ENCODE measurements at places on chromosomes 3 and 15.

DNA sequence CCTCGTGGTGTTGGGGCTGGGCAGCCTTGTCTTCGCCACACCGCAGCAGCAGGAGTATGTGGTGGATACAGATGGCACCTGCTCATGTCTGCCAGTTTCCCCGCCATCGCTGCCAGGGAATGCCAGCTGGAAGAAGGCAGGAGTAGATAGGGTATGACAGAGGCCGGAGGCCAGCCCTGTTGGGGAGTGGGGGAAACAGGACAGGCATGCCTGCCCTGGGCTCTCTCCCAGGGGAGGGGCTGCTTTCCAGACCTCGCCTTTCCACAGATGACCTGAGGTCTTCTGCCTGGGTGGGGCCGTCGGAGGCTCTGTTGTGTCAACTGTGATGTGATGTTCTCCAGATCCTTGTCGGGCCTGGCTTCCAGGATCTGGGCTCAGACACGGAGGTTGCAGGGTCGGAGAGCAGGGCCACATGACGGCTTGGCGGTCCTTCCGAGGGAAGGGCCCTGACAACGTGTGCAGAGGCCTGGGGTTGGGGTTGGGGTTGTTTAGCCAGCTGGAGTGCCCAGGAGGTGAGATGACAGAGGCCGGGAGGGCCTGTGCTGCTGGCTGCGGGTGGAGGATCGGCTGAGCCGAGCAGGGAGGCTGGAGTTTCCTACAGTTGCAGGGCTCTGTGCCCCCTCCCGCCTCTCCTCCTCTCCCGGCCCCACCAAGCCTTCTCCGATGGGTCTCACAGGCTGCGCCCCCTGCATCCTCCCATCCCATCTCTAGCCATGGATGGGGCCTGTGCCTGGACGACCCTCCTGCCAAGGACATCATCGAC is 102.0 kb downstream of the TBC1D2B start:
- DNase-seq, result no peak

DNA sequence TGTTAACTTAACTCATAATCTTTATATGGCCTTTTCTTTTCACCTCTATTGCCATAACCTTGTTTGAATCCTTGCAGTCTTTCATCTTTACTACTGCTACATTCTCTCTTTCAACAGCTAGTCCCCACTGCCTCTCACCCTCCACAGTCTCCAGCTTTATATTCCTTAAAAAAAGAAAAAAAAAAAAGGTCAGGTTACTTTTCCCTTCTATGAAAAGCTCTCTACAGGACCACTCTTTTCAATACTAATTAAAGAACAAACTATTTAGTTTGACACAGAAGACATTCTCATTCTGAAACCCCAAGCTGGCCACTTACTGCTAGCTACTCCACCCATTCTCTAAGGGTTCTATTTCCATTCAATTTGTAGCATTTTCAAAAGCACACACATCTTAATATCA is 25.6 kb downstream of the CADM2 start:
- DNase-seq, result no peak

DNA sequence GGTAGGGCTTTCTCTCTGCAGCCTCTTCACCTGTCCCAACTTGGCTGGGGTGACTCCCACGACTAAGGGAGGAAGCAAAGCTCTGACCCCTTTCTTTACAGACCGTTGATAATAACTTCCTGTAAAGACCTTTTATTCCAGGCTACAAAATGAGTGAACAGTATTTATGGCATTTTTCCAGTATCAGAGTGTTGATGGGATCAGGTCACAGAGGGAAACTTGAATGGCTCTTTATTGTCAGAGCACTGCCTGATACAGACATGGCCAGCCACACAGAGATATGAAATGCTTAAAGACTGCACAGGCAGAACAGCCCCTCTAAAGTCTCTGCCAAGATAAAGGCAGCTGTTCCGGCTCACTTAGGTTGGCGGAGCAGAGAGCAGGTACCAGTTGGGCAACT is 1033.9 kb upstream of the NR2F2 start:
- DNase-seq, result no peak

GRCh38 chr3:138726946-138727730 is 107.6 kb downstream of the PIK3CB start:
- DNase-seq, result no peak

- DNase-seq, result no peak
These were observed 68.0 kb upstream of the MNS1 start for GRCh38 chr15:56532721-56533460.

DNA sequence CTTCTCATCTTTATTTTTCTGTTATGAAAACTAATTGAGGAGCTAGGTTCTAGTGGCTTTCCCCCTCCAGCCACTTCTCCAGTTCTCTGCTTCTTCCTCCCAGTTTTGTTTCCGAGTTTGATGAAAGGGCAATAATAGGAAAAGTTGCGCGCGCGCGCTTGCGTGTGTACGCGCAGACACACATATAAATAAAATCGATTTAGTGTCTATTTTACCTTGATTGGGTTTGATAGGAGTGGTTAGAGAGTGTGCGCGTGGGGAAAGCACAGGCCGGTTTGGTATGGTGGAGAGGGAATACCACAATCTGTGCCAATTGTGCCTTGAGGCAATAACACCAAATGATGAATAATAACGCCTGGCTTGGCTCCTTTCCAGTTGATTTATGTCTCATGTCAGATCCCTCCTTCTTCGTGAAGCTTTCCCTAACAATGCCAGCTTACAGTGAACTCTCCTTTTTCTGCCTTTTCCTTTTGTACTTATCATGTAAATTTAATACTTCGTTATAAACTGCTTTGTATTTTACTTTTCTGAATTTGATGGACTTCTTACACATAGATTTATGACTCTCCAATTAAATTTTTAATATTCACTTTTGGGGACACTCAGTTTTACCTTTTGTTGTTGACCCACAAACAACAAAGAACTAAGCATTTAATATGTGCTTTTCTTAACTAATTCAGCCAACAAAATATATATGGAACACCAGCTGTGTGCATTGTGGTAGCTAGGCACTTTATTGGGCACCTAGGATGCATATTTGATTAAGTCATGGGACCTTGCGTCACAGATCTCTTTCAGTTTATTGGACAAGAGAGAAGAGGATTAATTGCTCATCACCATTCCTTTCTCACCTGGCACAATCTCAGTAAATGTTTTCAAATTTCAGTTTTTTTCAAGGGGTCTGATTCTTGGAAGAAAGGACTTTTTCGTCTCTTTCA is 1.7 kb downstream of the TIPARP start:
- DNase-seq, result peak; percentile 27

DNA sequence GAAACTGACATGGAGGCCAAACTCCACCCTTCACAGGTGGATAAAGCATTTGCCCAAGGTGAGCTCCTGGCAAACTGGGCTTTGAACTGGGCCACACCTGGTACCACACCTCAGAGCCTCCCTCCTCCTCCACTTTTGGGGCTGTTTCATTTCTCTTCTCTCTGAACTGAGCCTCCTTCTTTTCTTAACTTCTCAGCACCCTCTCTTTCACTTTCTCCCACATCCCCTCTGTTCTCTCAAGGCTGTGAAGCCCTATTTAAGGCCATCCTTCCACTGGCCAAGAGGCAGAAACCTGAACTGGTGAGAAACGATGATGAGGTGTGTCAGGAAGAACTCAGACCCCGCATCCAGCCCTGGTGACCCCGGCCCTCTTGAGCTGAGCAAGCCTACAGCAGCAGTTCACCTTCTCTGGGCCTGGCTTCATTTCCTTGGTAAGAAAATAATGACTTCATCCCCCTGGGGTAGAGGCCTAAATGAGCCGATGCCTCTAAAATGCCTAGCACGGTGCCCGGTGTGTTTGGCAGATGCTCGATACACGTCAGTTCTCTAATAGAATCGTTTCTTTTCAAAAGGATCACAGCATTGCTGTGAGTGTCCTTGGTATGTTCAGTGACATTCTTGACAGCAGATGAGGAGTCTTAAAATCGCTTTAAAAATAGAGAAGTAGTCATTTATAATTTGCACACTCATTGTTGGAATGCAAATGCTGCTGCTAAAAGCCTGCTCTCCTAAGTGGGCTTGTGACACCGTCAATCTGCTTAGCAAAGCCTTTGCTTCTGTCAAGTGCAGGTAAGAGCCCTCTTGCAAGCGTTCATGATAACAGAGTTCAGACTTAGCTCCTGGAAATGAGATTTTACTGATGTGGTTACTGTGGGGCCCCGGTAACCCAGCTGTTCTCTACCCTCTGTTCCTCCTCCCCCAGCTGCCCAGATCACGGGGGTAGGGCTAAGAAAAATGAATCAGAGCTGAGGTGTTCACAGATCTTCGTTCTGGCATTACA is 97.7 kb upstream of the ATP2B2 start:
- DNase-seq, result no peak

DNA sequence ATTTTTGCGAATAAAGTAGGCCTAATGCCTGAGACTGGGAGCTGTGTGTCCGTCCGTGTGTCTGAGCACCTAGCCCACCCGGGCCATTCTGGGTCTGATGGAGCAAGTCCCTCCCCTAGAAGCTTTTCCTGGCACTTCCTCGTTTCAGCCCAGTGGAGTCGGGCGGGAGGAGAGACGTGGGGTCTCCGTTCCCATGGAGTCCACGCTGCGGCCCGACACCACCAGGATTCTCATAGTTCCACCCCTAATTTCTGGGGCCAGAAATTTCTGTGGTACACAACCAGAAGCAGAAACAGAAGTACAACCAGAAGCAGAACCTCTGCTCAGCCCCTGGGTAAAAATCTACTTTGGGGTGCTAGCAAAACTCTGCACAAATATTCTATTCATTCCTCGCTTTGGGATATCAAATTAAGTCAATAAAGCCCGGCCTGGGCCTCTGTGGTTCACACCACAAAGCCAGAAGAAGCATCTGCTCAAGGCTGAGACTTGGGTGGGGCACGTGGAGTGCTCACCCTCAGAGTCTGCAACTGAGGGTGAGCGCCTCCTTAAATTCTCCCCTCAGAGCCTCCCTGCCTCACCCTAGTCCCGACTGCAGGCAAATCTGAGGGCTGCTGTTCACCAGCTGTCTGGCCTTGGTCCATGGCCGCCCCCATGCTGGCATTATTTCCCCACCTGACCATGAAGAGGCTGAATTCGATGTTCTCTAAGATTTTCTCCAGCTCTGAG is 1.6 kb upstream of the MEGF11 start:
- no peak for DNase-seq

GRCh38 chr3:170941551-170941950 is 33.1 kb upstream of the EIF5A2 start:
- no peak for DNase-seq

GRCh38 chr3:37770336-37770735 is 91.3 kb upstream of the CTDSPL start:
- no peak for DNase-seq

GRCh38 chr15:56653787-56654186 is 79.5 kb downstream of the ZNF280D start:
- DNase-seq, result no peak

- no peak for DNase-seq
These were observed 96.7 kb downstream of the LSM3 start for GRCh38 chr3:14274999-14275961.

DNA sequence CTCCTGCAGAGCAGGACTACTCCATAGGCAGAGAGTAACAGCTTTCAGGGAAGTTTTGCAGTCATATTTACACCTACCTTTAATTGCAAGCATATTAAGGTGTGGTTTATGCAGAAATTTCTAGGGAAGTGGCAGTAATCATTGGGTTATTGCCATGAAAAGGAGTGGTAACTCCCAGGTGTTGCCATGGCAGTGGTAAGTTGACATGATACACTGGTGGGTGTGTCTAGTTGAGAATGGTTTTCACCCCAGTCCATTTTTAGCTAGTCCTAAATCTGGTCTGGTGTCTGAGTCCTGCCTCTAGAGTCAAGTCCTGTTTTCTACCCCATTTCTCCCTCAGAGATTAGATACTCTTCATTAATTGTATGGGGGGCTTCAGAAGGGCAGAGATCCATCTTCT is 128.4 kb upstream of the GMNC start:
- no peak for DNase-seq

DNA sequence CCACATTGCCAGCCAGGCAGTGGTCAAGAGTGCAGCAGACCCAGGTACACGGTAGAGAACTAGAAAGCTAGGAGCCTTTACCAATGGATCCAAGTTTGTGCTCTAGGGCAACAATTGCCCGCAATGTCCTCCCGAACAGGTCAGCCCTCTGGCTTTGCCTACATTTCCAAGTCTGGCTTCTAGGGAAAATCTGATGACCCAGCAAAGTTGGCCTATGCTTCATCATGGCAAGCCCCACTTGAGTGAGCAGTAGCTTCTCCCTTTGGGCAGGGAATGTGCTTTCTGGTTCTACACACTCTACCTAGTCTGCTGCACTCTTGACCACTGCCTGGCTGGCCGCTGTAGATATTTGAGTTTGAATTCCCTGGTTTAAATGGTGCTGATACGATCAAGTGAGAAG is 361.6 kb upstream of the NR2F2 start:
- no peak for DNase-seq

GRCh38 chr3:113204371-113204770 is 7.0 kb upstream of the BOC start:
- no peak for DNase-seq

DNA sequence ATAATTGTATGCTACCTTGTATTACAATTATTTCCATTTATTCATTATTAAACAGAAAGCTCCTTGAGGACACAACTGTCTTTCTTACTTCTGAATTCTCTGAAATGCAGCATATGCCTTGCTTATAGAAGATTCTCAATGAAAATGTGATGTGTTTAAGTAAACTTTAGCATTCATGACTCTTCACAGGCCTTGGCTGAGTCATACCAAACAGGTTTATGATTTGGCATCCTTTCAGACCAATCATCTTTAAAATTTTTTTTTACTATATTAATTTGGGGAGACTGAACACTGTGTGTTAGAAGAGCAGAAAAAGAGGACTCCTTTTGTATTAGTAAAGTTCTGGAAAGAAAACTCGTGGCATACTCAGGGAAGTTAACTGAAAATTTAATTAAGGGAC is 6.4 kb upstream of the GALK2 start:
- DNase-seq, result no peak

DNA sequence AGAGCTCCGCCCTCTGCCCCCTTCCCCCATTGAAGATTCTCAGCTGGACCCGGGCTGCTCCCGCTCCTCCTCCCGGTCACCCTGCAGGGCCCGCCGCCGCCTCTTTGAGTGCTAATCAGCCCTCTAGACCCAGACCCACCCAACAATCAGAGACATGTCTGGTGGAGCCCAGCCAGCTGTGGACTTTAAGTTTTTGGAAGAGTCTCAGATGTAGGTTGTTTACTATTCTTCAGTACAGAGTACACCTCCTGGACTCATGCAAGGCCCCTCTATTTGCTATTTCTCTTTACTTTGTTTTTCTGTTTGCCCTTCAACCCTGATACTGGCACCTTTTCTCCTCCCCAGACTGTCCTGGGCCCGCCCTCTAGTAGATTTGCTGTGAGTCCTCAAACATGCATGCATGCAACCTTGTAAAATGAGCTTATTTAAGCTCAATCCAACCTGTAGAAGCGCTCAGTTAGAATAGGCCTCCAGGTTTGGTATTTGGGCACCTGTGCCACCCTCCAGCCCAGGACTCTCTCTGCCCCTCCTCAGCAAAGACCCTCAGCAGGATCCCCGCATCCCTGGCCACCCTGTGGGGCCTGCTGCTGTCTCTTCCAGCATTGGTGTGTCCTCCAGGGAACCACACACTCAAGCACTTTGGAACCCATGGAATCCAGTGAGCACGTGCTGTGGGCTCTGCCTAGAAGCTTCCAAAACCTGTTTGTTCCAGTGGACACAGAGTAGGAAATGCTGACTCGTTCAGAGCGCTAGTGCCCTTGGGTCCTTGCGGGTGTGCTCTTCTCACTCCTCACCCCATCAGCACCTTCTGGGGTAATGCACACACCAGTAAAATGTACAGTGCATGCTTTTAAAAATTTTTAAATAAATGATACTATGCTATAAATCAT is 4.6 kb downstream of the PRR23E start:
- DNase-seq, result no peak

GRCh38 chr3:66270701-66271100 is 49.9 kb downstream of the SLC25A26 start:
- no peak for DNase-seq

- peak; percentile 66 for DNase-seq
These were observed 125.7 kb downstream of the EEFSEC start for GRCh38 chr3:128278761-128279600.

- no peak for DNase-seq
These were observed 482.0 kb upstream of the SUCLG2 start for GRCh38 chr3:68136411-68136810.

All from body of pancreas (tissue), 4 donors.